AG08395 (cell line): ENCODE measurements at places on chromosomes 1 and 21.
A peak's percentile ranks its signal among the peaks of the same experiment; 100 is the strongest.

DNA sequence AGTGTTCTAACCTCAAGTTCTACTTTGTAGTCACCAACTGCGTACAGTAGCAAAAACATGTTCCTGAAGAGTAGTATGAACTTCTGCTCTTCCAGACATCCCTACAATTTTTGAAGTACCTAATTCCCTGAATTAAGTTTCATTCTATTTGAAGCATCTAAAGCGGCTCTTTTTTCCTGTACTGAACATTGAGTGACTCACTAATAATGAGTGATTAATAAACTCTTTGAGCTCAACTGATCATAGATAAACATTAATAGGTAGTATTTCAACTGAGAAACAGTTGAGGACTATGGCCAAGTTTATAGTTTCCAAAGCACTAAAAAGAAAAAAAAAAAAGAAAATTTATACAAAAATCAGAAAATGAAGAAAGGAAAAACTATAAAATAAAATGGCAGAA is 683.1 kb downstream of the LTN1 start:
- DNase-seq, result no peak

- no peak for DNase-seq
Measured at GRCh38 chr1:92882819-92883218, 51.0 kb downstream of the RPL5 start.

DNA sequence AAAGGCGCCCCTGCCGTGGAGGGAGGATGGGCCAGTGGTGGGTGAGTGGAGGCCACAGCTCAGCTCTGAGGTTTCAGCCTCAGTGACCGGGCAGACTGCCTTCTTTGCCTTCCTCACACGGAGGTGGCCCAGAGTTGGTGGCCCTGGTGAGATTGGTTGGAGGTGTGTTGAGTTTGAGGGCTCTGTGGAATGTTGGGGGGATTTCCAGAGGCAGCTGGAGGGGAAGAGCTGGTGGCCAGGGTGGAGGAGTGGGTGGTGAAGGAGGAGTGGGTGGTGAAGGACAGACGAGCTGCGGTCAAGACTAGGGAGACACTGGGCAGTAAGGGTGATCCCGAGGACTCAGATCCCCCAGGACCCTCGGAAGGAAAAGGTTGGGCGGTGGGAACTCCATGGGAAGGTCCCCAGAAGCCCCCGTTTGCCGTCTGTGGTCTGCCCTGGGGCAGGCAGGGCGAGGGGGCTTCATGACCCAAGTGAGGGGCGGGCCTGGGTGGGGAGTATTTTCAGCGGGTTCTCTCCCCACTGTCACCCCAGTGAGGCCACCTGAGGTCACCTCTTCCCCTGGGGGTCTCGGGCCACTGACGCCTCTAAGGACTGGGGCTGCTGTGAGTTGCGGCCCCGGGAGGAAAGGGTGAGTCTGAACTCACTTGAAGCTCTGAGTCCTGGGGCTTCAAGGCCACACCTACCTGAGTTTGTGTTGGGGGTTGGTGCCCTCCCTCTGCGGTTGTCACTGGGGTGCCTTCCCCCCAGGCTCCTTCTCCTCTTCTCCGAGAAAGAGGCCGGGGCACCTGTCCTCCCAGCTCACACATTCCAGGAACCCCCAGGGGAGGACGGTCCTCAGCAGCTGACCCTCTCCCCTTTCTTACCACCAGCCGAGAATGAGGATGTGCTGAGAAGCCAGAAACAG is 22.7 kb upstream of the PIK3CD start:
- DNase-seq, result no peak

DNA sequence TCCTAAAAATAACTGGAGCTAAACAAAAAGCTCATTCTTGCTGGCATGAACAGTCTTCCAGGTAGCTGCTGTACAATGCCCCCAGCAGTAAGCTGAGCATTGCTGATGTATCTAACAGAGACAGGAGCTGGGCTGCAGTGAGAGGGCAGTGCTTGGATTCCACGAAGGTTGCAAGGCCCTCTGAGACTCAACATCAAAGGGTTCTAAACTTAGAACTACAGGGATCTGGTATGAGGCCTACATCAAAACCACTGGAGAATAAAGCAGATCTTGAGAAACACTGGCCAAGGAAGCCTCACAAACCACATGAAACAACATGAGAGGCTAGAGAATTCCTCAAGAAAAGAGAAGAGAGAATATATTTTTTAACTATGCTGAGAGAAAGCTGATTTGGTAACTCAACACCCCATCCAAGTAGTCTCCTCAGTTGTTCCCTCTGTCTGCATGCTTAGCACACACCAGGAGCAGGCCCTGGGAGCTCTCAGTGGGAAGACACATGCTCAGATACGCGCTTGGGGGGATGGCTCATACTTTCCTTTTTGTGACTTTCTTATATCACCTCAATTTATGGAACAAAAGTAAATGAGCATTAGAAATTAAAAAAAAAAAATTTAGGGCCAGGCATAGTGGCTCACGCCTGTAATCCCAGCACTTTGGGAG is 27.7 kb downstream of the DSTYK start:
- DNase-seq, result peak; percentile 50

DNA sequence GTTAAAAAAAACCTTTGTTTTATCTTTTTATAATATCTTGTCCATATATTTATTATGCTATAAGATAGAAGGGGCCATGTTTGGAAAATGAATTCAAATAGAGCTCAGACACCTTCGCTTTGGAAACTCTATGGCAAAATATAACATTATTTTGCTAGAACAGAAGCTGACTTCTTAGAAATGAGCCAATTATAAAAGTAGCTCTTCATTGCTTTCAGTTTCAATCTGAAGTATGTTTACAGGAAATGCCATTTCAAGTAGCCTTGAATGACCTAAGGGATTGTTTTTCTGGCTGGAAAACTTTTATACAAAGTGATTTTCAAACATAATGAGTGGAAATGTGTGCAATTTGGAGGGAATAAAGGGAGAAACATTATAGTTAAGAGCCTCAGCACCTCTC is 37.8 kb upstream of the GBP5 start:
- peak; percentile 36 for DNase-seq

- DNase-seq, result peak; percentile 20
Measured at GRCh38 chr21:42463861-42464515, 32.0 kb downstream of the RSPH1 start.

DNA sequence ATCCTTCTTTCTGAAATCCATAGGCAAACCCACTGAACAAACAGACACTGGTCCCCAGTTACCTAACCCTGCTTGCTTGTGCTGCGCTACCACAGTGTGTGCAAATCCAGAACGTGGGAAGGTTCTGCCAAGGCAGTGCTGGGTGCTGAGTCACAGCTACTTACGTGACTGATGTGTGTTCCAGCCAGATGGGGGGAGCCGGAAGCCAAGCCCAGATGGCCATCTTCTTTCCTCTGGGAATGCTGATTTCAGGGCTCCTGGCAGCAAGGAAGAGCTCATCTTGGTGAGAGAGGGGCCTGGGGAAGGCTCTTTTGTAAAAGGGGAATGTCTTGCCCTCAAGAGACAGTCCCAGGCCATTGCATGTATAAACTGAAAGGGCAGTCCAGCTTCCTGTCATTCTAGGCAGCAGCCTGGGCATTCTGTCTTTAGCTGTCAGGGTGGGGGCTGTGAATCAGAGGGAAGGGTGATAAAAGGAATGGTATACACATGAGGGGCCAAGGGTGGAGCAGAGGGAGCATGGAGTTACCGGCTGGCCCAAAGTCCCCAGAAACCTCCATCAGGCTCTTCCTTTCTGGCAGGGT is 54.1 kb downstream of the CD46 start:
- DNase-seq, result peak; percentile 94

GRCh38 chr1:16017461-16018303 is at the start of gene HSPB7:
TSS of gene HSPB7 (minus strand) at chr1:16018043. CDS start at chr1:16017963, 80 bp downstream.
- peak; percentile 95 for DNase-seq

DNA sequence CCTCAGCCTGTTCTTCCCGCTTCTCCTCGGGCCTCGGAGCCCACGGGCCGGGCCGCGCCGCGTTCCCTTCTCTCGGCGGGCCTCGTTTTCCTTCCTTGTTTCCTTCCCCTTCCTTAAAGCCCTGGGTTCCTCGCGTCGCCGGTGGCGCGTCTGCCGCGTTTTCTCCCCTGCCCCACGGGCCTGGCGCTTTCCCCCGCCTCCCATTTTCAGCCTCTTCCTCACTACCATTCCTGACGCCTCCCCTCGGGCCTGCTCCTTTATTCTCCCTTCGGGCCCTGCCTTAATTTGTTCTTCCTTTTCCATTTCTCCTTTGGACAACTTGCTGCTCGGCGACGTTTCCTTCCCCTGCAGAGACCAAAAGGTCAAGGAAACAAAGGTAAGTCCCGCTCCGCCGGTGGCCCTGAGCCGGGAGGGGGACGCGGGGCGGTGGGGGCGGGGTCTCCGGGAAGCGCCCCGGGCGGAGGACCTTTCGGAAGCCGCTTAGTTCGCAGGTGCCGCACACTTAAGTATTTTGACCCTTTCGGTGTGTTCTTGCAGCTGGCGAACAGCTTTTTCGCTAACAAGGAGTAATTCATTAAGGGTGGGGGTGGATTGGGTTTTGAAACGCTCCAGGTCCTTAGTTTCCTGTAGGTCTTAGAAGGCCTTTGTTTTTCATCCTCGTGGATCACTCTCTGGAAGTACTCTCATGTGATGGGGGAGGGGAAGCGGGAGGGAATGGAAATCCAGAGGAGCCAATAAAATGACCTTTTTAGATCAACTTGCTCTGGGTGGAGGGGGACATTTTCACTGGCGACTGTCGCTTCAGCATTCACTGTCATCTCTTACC is 780 bp downstream of the YTHDF2 start:
- peak; percentile 30 for DNase-seq
